Naive B cell (primary cell): ENCODE measurements at places on chromosomes 11 and 22.

- DNase-seq = no peak
Observed at GRCh38 chr11:72333661-72334060, 89.7 kb upstream of the PHOX2A start.

- DNase-seq = no peak
Observed at GRCh38 chr11:33860926-33861325, 30.9 kb downstream of the LMO2 start.

- no peak for DNase-seq
Observed at GRCh38 chr11:127506647-127507046, 506.1 kb upstream of the KIRREL3 start.

- no peak for DNase-seq
Observed at GRCh38 chr11:120137611-120138521, at the start of gene TRIM29. TRIM29 (minus strand) TSS chr11:120138113; CDS start chr11:120138031, 82 bp downstream.
